ENCODE measurements at places on chromosomes 4 and X.

GRCh38 chrX:19904778-19905367 lies 17.5 kb upstream of the SH3KBP1 start:
- DNase-seq = peak; percentile 34

- no peak for DNase-seq
Observed at GRCh38 chrX:7247346-7247745, 99.4 kb upstream of the PUDP start.

DNA sequence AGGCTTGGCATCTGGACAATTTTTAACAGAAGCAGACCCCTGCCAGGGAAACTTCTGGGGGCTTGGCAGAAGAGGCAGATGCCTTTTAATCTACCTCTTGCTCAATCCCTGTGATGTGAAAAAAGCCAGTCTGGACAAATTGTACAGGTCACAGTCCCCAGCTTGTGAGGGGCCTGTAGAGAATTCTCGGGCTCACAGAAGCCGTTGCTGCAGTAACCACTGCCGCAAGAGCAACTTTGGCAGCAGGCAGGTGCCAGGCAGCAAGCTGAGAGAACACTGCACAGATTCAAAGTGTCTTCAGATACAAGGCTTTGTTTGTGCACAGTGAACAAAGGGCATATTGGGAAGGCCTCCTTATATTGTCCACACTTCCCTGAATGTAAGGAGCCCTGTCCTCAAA lies 11.7 kb downstream of the GPKOW start:
- DNase-seq = no peak

DNA sequence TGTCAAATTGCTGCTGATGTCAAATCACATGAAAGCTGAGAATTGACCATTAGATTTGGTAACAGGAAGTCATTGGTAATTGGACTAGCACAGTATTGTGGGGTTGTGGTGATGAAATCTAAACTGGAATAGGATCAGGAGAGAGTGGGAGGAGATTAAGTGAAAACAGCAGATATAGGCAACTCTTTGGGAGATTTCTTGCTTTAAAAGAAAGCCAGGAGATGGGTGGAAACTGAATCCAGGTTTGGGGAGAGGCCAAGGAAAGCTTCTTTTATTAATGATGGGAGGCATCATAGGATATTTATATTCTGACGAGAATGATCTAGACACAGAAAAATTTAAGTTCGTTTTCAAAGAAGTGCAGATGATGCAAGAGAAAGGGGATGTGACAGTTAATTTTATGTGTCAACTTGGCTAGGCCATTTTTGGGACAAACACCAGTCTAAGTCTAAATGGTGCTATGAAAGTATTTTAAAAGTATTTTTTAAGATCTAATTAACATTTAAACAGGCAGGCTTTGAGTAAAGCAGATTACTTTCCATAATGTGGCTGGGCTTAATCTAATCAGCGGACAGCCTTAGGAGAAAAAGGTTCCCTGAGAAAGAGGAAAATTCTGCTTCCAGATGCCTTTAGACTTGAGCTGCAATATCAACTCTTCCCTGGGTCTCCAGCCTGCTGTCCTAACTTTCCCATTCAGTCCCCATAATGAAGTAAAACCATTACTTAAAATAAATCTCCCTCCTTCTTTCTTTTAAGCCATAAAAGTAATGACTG lies 24.7 kb downstream of the SEC24D start:
- no peak for DNase-seq

DNA sequence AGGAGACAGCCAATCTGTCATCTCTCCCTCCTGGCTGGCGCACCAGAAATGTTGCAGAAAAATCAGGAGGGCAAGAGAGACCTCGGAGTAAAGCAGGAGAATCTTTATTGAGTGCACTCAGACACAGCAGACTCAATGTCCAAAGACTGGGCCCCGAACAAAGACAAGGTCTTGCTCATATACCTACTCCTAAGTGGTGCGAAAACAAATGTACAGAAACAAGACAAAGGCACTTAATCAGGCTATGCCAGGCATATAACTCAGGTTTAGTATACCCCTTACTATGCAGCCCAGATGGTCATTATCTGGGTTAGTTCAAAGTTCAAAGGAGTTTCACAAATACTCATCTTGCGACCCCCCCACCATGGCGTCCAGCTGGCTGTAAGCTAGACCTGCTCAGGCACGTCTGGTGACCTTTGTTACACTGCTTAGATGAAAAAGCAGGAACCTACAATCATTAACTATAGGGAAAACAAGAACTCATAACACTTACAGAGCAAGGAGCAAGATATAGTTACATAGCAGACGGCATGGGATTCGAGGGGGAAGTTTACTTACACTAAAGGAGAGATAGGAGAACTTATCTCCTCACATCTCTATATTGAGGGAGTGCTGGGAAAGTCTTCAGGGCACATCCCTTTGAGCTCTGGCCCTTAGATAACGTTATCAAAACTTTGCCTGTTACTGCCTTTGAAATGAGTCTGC lies 27.5 kb downstream of the SULT1E1 start:
- DNase-seq = peak; percentile 94

- DNase-seq = no peak
Observed at GRCh38 chrX:150790021-150790420, 96.8 kb downstream of the MTMR1 start.

GRCh38 chr4:56650262-56651055 lies 30.6 kb downstream of the HOPX start:
- DNase-seq = no peak

DNA sequence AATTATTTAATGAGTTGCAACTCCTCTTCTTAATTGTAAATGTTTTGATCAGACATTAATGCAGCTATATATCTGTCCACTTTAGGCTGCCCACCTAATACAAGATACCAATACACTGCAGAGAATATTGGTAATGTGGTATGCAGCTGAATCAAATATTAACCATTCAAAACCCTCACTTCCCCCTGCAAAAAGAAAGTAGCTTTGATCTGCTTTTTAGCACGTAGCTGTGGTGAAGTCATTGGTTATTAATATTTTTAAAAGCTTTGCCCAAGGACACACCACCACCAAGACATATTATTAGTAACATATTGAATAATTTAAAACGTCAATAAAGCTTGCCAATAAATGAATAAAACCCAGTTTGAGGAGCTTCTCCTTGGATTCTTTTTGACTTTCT lies 28.6 kb upstream of the CYP2U1 start:
- DNase-seq = no peak

GRCh38 chrX:155632431-155633100 lies 19.8 kb upstream of the TMLHE start:
- DNase-seq = no peak

- DNase-seq = peak; percentile 27
Observed at GRCh38 chr4:159248384-159249178, 145.7 kb downstream of the RAPGEF2 start.

DNA sequence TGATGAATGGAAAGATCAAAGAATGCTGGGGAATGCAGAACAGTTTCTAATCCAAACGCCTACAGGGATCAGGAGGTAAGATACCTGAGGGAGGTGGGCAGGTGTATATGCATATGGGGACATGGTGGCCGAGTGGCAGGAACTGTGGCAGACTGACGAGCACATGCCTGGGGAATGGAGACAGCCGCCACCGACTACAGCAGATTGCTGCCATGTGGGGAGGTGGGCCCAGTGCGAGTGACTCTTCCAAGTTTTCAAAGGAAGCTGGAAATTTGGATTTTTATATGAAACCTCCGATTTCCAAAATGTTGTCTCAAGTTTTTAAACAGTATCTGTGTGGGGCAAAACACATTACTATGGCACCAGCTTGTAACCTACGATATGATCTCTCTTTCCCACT lies 9.9 kb downstream of the ZNF827 start:
- no peak for DNase-seq
